ENCODE measurements at places on chromosomes 2 and 18.

GRCh38 chr2:158315803-158316414 is 140.6 kb downstream of the CCDC148 start:
- no peak for DNase-seq

- DNase-seq, result no peak
These were observed 28.2 kb upstream of the IL1R1 start for GRCh38 chr2:102114290-102114721.

- no peak for DNase-seq
These were observed 3.5 kb downstream of the DUSP11 start for GRCh38 chr2:73776381-73776780.

- DNase-seq, result no peak
These were observed 310.0 kb upstream of the UBE2E3 start for GRCh38 chr2:180670302-180671003.

GRCh38 chr2:73926493-73927327 is at the start of gene DGUOK:
Gene DGUOK (plus strand): TSS chr2:73926880. CDS start chr2:73926911, 31 bp downstream.
- peak; percentile 98 for DNase-seq

- no peak for DNase-seq
These were observed 3.4 kb upstream of the CHMP1B start for GRCh38 chr18:11847811-11848210.

GRCh38 chr2:42554392-42554791 is 14.0 kb upstream of the MTA3 start:
- DNase-seq, result no peak

DNA sequence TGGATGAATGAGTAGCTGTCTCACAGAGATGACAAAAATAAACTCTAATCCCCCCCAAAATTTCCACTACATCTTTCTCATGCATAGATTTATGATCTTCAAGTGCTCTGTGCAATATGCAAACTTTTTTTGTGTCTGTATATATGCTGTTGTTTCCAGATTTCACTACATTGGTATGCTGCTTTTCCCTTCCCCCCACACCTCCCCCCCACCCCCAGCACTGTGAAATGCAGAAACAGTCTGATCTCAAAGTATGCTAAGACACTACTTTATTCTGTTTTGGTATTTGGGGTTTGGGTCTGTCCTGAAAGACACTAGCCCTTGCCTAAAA is 524 bp upstream of the KLHL14 start:
- no peak for DNase-seq

DNA sequence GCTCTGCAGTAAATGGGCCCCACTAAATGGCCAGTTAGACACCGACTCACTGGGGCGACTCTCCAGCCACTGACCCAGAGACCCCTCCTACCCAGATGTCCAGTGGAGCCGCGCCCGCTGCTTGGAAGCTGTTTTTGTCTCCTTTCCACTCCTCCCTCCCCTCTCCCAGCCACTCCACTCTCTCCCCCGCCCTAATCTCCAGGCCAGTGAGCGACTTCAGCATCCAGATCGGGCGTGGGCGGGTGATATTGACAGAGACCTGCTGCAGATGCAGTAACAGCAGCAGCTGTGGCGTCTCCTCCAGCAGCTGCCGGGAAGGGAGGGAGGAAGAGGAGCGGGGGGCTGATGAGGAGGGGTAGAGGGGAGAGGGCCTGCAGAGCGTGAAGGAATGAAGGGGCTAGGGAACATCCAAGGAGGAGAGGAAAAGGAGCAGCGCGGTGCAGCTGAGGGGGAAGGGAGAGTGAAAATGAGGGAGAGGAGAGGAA is at the start of gene SCN7A:
Gene SCN7A, minus strand, starts transcription at position 110 of the 485 bp plus-strand sequence. CDS start 16,553 bp downstream, outside the sequence.
- DNase-seq, result no peak

GRCh38 chr18:55695091-55695490 is 107.1 kb upstream of the TCF4 start:
- no peak for DNase-seq

- DNase-seq, result no peak
These were observed 51.0 kb downstream of the ADD2 start for GRCh38 chr2:70716951-70717350.
